ENCODE measurements at places on chromosomes 13 and 19.

DNA sequence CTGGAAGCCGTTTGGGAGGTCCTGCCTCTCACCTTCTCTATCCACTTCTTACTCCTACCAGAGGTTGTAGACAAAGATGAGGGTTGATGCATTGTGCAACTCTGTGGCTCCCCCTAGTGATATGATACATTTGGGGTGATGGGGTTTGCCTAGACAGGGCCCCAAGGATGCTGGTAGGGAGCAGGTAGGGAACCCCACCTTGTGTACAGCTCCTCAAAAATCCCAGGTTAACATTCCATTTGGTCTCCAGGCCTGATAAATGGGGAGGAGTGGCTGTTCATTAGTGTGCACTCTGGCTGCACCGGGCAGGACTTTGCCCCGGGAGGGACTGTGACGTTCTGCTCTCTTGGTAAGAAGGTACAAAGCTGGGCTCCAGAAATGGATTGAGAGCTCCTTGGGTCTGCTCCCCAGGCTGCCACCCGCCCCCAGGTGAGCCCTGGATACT, 19.2 kb downstream of the SIGLEC8 start:
- peak; percentile 49 for DNase-seq

GRCh38 chr13:52845766-52846566, 2.5 kb downstream of the PCDH8 start:
- DNase-seq, result peak; percentile 67

- no peak for DNase-seq
These were observed 24.5 kb upstream of the SLC7A1 start for GRCh38 chr13:29619995-29620394.

- no peak for DNase-seq
These were observed 552 bp upstream of the GRWD1 start for GRCh38 chr19:48445256-48445605.

DNA sequence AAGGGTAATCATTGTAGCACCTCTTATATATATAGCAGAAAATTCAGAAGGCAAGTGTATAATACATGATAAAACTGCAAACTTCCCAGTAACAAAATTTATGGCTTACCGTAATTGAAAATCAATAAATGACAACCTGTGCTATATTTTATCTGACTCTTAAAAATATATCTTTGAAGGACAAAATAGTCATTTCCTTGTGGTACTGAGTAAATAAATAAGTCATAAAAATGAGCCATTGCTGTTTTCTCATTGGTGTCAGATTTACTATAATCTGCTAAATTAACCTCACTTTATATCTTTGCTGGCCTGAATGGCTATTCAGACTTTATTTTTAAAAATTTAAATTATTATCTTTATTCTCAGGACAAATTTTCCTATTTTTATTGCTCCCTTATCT, 1319.1 kb upstream of the SPRY2 start:
- DNase-seq, result no peak

DNA sequence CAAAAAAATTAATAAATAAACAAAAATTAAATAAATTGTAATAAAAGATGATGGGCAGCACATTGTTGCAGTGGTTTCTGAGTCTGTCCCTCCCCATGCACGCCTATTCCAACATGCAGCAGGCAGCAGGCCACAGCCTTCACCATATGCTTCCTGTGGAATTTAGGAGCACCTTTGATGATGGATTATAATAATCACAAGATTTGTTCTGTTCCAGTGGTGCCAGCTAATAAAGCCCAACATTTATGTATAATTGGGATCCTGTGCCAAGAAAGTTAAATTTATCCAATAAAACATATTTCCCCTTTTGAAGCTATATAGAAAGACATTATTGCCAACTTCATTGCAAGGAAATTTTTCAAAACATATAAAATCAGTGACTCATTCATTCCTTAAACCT, 328.6 kb downstream of the FGF14 start:
- no peak for DNase-seq

DNA sequence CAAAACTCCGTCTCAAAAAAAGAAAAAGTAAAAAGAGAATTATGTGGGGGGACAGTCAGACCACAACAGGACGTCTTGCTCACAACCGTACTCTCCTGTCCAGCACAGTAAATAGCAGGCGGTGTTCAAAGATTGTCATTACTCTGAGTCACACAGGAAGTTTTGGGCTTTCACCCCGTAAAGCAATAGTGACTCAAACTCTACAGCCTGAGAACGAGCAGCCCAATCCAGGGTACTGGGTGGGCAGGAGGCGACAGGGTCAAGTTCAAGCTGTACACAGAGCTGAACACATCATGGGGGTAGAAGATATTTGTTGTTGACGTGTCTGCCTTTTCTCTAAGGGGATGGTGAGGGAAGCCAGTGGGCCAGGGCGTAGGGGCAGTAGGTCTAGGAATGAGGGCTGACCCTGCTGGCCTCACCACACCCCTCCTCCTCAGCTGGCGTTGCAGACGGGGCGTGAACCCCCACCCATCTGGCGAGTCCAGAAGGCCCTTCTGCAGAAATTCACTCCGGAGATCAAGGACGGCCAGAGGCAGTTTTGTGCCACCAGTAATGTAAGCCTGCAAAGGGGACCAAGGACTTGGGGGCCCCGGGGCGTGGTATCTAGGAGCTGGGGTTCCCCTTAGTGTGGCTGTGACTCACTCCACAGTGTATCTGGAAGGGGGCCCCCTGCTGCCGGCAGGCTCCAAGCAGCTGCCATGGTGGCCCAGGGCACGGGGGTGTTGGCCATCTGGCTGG, 23.3 kb downstream of the PRR12 start:
- no peak for DNase-seq

GRCh38 chr19:50870417-50871089, 2.7 kb upstream of the KLK2 start:
- no peak for DNase-seq

GRCh38 chr13:32024750-32025149, 6.8 kb upstream of the FRY start:
- no peak for DNase-seq

DNA sequence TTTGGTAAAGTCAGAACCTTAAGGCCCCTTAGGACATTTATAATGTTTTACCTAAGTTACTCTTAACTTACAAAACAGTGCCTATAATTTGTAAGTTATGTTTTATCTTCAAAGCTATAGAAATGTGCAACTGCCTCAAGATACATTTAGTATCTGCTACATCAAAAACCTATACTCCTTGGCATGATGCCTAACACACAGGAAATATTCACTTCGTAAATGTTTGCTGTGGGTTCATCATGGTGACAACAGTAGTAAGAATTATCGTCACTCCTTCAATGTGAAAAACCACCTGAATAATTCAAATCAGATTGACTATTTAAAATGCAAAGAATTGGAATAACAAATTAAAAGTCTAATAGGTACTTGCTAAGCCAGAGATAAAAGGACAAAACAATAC, 184.1 kb downstream of the DIAPH3 start:
- DNase-seq, result no peak

DNA sequence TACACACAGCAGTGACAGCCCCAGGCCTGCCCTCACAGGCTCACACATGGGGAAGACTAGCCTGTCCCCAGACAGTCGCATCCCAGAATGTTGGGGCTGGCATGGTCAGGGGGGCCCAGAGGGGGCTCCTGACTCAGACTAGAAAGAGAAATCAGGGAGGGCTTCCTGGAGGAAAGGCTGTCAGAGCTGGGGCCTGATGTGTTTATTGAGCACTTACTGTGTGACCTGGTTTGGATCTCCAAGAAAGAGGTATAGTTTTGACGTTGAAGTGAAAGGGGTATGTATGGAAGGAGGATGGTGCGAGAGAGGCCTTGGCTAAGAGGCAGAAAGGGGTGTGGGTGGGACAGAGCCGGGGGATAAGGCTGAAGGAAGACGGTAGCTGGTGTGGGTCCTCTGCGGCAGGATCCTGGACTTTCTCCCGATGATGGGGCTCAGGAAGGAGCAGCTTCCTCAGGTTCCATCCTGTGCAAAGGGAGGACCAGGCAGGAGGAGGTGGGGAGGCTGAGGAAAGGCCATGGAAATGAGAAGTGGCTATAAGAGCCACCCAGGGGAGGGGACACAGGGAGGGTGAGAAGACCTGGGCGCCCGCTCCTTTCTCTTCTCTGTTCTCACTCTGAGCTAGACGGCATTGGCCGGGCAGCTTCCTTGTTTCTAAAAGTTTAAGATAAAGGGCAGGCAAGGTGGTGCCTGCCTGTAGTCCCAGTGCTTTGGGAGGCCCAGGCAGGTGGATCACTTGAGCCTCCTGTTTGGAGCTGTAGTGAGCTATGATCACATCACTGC, 16.1 kb upstream of the BCL3 start:
- no peak for DNase-seq

- DNase-seq, result no peak
These were observed 2.0 kb downstream of the SLC8A2 start for GRCh38 chr19:47469719-47470118.

DNA sequence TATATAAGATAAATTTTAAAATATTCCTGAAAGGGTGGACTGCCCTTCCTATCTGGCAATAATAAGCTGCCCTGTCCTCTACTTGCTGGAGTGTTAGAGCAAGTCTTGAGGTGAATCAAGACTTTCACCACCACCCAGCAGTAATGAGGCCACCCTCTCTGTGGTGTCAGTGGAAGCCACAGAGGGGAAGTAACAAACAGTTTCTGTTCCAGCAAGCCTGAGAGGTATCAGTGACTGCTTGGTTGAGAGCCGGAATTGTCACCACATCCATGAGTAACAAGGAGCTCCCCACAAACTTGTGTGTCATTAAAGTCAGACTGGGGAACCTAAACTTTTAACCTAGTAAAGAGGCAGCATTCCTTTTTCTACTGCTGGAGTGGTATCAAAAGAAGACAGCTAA, 532.7 kb upstream of the SPRY2 start:
- DNase-seq, result no peak

DNA sequence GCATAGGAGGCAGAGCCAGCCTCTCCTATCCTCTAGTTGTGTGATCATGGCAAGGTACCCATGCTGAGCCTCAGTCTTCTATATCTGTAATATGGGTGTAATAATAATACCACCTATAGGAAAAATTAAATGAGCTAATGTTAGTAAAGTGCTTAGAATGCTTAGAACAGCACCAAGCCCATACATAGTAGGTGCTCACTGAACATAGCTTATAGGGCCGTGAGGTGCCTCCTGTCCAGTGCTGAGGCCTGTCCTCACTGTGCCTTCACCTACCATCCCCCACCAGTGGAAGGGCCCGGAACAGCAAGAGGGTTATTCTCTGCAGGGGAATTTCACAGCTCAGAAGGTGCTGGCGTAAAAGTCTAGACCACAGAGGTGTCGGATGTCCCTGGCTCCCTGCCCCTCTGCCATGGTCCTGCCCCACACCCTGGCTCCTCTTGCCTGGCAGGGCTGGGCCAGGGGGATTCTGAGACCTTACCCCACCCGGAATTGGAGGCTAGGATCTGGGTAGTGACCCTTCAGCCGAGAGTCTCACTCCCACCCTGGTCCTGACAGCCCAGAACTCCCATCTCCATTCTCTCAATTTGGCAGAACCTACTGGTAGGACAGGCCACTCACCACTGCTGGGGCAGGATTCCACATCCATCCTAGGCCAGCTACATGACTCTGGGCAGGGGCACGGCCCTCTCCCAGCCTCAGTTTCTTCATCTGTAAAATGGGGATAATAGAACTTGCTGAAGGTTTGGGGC, 2.2 kb upstream of the SCN1B start:
- no peak for DNase-seq

- no peak for DNase-seq
These were observed 2.8 kb downstream of the TNFSF13B start for GRCh38 chr13:108272333-108272732.

DNA sequence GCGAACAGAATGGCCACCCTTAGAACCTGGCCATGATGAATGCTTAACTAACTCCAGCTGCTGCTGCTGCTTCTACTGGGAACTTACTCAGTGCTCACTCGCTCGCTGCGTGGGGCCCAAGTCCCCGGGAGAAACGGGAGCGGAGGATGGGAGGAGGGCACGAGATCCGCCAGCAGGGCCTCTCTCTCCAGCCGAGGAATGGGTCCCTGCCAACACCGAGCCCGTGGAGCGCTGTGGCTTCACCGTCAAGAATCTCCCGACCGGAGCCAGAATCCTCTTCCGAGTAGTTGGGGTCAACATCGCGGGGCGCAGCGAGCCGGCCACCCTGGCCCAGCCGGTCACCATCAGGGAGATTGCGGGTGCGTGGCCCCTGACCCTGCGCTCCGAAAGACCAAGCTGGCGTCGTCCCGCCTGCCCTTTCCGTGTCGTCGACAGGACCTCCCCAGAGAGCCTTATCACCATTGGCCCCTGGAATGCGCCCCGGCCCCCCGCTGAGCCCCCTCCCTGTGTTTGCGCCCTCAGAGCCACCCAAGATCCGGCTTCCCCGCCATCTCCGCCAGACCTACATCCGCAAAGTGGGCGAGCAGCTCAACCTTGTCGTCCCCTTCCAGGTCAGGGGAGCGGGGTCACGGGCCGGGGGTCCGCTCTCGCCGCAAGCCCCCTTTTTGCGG, 17.8 kb upstream of the EMC10 start:
- DNase-seq, result no peak

DNA sequence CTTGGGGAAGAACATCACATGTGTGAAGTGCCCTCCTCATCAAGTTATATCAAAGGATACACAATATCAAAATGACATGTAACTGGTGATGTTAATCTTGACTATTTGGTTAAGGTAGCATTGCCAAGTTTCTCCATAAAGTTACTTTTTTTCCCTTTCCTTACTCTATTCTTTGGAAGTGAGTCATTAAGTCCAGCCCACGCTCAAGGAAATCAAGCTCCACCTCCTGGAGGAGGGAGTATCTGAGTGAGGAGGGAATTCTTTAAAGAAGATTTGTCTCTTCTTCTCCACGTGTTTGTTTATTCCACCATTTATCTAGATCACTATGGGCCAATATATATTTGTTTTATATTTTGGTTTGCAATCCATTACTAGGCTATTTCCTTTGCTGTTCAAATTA, 33.6 kb upstream of the FNDC3A start:
- DNase-seq, result no peak

DNA sequence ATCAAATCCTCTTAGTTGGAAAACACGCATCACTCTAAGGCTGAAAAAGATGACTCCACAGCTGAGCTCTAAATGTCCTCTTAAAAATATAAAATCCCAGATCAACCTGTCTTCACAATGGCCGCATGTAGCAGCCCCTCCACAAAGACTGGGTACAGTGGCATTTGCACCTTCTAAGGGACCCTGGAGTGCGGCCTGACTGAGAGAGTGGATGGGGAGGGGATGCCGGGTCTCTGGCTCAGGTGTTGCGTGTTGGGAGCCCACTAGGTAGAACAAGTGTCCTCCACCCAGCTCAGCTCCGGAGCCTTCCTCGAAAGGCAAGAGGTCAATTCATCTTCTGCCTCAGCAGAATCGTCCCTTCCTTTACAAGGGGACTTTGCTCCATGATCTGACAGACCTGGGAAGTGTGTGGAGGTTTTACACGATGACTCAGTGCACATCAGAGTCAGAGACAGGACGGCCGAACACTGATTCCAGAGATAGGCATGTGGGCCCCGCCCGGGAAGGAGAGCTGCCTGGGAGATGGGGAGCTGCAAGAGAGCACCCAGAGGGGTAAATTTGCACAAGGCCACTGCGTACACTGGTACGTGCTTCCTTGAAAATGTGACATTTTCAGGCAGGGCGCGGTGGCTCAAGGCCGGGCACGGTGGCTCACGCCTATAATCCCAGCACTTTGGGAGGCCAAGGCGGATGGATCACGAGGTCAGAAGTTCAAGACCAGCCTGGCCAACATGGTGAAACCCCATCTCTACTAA, 23.5 kb upstream of the SLC15A1 start:
- DNase-seq, result peak; percentile 81
